ENCODE measurements at places on chromosomes 6 and 20. TPM values are rescaled to one million over a fixed set of nuclear protein-coding genes. Genes with fewer than 3 reads are reported as not detected.

- no peak overlapping the region for H3K4me3 ChIP-seq
- DNase-seq, result no peak
- no peaks in the 10 kb centered on the region for H3K36me3 ChIP-seq
- H3K27ac ChIP-seq, result no peak overlapping the region
Observed at GRCh38 chr6:55974688-55975087, 99.3 kb upstream of the BMP5 start.

DNA sequence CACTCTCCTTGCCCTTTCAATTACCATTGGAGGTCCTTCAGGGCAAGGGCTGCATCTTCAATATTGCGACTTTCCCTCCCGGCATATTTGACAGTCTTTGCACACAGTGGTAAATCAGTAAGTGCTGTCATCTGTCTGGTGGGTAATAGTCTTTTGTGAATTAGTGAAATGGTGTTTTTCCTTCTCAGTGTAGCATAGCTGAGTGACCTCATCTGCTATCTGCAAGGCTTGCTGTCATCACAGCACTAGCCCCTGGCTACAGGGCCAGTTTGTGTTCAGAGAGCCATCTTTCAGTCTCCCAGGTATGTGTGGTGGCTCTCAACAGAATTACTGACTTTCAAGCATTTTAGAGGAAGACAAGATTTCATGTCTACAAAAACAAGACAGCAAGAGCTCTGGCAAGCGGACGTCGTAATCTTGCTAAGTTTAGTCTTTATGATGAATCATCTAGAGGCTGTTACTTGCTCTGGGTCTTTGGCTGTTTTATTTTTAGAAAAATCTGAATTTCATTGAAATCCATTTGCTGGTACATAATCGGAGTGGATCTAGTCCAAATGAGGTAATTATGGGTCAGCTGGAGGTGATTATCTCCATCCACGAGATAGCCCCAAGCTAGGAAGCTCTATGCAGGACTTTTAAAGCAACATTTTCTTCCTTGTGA lies 528.9 kb downstream of the EPM2A start:
- H3K27me3 ChIP-seq, result no peaks in the 10 kb centered on the region
- H3K27ac ChIP-seq, result no peak overlapping the region
- no peak overlapping the region for H3K4me3 ChIP-seq
- no peaks in the 10 kb centered on the region for H3K36me3 ChIP-seq
- no peaks in the 10 kb centered on the region for H3K4me1 ChIP-seq
- no peak for DNase-seq

GRCh38 chr20:63126876-63127699 lies 88.8 kb downstream of the YTHDF1 start:
- DNase-seq, result no peak
- no peaks in the 10 kb centered on the region for H3K4me1 ChIP-seq
- no peaks in the 10 kb centered on the region for H3K27me3 ChIP-seq
- H3K36me3 ChIP-seq, result no peaks in the 10 kb centered on the region

- no peak overlapping the region for H3K27ac ChIP-seq
- H3K36me3 ChIP-seq, result no peaks in the 10 kb centered on the region
- DNase-seq, result peak; percentile 32
- H3K27me3 ChIP-seq, result no peaks in the 10 kb centered on the region
Observed at GRCh38 chr6:148972481-148972880, 225.7 kb downstream of the UST start.

DNA sequence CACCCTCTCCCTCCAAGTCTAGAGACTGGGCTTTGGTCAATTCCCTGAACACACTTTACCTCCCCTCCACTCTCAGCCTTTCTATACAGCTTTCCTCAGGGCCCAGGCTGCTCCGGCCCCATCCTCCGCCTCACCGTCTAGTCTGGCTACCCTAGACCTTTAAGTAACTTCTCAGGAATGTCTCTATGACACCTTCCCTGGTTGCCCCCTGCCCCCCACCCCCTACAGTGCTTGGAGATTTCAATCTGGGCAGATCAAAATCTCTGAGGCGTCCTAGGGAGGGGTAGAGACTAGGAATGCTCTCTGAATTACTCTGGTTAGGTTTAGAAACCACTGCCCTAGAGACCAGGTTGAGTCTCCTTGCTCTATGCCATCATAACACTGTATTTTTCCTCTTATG lies 6.1 kb downstream of the UBE2J1 start:
- peaks cover 39% of the 10 kb centered on the region for H3K4me1 ChIP-seq
- H3K27me3 ChIP-seq, result no peaks in the 10 kb centered on the region
- H3K27ac ChIP-seq, result no peak overlapping the region

DNA sequence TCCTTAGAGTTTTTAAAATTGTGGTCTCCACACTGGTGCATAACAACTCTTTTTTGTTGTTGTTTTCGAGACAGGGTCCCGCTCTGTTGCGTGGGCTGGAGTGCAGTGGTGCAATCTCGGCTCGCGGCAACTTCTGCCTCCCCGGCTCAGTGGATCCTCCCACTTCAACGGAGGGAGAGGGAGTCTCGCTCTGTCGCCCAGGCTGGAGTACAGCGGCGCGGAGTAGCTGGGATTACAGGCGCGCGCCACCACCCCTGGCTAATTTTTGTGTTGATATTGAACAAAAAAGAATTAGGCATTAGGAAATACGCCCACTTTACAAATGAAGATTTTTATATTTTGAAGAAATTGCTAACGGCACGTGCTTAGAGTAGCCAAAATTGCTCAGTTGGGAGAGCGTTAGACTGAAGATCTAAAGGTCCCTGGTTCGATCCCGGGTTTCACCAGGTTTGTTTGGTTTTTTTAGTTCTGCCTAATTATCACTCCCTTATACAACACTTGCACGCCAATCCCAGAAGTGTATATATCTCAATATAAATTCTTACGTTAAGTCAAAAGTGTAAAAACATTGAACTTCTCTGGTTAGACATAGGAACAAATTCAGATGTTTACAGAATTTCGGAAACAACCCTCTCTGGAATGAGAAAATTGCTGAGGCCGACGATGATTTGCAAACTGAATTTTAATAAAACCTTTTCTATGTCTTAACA lies 159.6 kb downstream of the TRIM27 start:
- no peaks in the 10 kb centered on the region for H3K36me3 ChIP-seq
- no peaks in the 10 kb centered on the region for H3K4me1 ChIP-seq
- no peak overlapping the region for H3K27ac ChIP-seq
- H3K4me3 ChIP-seq, result no peak overlapping the region

- no peaks in the 10 kb centered on the region for H3K4me1 ChIP-seq
- H3K27me3 ChIP-seq, result no peaks in the 10 kb centered on the region
- H3K27ac ChIP-seq, result no peak overlapping the region
Observed at GRCh38 chr6:83443516-83443915, 12.7 kb upstream of the ME1 start.

DNA sequence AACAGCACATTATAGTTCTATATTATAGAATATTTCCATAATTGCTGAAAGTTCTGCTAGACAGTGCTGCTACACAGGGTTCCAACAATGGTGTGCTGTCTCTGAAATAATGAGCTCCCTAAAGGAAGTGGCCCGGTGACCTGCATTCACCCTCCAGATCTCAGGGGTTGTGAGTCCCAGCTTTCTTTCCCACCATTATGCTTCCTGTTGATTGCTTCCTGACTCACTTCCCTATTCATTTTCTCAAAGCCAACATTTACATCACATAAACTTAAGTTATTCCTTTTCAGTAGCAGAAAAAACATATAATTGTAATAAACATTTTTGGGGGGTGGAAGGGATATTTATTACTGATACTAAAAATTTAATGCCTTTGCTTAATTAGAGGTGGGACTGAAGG lies 12.9 kb upstream of the CCN6 start:
- peaks cover 18% of the 10 kb centered on the region for H3K4me1 ChIP-seq
- no peak overlapping the region for H3K4me3 ChIP-seq
- no peak overlapping the region for H3K27ac ChIP-seq
- H3K27me3 ChIP-seq, result no peaks in the 10 kb centered on the region
- DNase-seq, result no peak
- no peaks in the 10 kb centered on the region for H3K36me3 ChIP-seq

DNA sequence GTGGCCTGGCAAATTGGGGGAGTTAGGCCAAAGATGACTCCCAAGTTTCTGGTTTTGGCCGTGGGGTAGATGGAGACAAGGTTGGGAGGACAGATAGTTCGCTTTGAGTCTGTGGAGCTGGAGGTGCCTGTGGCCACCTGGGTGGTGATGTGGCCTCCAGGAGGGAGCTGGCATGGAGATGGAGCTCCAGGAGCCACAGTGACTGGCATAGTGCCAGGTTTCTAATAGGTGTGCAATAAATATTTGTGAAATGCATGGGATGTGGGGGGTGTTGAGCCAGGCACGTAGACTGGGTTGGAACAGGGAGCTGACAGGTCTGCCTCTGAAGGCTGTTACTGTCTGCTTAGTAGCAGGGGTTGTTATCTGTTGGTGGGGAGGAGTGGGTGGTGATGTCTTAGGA lies 102.7 kb downstream of the PAX1 start:
- no peak overlapping the region for H3K27ac ChIP-seq
- no peaks in the 10 kb centered on the region for H3K4me1 ChIP-seq
- H3K27me3 ChIP-seq, result no peaks in the 10 kb centered on the region
- no peaks in the 10 kb centered on the region for H3K36me3 ChIP-seq
- no peak overlapping the region for H3K4me3 ChIP-seq

- no peaks in the 10 kb centered on the region for H3K4me1 ChIP-seq
- no peak for DNase-seq
- H3K27ac ChIP-seq, result no peak overlapping the region
- H3K36me3 ChIP-seq, result no peaks in the 10 kb centered on the region
Observed at GRCh38 chr6:117525607-117526006, 43.1 kb downstream of the DCBLD1 start.

DNA sequence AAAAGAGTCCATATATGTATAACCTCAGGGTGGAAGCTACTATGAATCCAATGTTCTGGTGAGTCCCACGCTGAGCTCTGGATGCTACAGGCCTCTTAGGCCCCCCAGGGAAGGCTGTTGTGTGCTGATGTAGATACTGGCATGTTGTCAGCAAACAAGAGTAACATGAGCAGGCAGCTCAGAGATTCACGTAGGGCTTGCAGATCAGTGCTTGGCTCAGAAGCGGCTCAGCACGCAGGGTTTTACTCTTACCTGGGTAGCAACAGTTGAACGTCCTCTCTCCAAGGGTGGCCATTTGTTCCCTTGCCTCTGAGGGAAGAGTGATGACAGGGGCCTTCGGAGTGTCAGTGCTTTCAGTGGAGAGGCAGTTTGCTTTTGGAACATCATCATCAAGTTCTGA lies 93.4 kb downstream of the ZFP64 start:
- no peaks in the 10 kb centered on the region for H3K36me3 ChIP-seq
- no peak overlapping the region for H3K27ac ChIP-seq

DNA sequence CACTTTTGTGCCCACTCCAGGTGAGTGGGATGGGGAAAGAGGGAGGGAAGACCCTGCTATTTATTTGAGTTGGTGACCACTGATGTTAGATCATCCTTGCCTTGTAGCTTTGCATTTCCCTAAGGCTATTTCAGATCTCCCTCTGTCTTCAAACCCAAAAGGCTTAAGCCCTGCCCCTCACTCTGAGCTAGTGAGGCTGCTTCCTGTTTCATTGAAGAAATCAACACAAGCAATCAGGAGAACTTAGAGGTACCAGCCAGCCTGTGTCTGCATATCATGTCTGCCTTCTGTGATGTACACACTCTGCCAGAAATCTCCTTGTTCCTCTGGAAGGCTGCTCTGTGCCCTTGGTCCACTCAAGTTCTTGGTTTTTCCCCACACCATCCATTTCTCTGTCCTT lies 135.3 kb downstream of the ARID1B start:
- no peak overlapping the region for H3K27ac ChIP-seq
- peaks cover 47% of the 10 kb centered on the region for H3K4me1 ChIP-seq
- no peak overlapping the region for H3K4me3 ChIP-seq
- no peaks in the 10 kb centered on the region for H3K36me3 ChIP-seq
- no peak for DNase-seq

MDC1 gene
- polyA plus RNA-seq, result 9.8 TPM

MUC21 gene
- polyA plus RNA-seq, result not detected

PHACTR1 gene
- polyA plus RNA-seq, result 0.03 TPM

All from CD4-positive, alpha-beta memory T cell (primary cell).